ENCODE measurements at places on chromosomes 12 and 14.

GRCh38 chr12:12510141-12510540 lies 52.5 kb downstream of the DUSP16 start:
- no peak for DNase-seq

DNA sequence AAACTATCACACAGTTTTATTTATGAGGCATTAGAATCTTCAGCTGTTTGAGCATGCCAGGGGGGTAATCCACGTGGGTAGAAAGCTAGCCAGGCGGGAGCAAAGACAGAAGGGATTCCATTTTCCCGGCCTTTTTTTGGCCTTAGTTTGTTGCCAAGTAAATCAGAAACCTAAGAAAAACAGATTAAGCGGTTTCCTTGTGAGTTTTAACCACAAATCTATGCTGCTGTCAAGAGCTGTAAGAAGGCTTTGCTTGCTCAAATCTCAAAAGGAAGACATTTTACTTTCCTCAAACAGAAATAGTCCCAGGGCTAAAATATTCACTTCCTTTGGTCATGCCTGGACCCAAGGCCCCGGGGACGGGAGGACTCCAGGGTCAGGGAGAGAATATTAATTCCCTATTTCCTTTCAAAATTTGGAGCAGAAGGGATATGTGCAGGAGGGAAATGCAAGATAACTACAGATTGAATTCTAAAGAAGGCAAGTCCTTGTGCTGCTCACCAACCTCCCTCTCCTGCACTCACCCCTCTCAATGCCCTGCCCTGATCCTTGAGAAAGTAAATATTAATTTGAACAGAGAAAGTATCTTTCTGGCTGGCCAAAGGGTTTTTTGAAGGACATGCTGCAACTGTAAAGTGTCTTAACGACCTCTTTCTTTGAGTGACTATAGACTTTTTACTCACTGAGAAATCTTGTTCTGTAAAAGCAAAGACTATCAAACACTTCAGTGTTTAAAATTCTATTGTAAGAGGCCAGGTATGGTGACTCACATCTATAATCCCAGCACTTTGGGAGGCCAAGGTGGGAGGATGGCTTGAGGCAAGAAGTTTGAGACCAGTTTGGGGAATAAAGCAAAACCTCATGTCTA lies 75.7 kb downstream of the HSD17B6 start:
- no peak for DNase-seq

DNA sequence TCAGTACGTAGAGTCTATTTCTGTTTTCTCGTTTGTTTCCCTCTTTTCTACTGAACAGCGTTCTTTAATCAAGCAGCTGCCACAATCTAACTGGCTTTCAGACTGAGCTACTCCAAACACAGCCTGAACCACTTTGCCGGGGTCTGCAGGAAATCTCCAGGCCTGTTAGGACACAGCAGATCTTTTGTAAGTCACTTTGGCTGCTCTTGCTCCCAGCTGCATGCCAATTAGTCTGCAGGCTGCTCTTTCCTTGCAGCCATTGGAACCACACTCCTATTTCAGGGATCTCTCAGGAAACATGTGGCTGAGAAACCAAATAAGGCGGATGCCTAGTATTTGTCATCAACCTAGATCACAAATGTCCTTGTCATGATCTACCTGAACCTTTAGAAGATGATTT lies 73.6 kb downstream of the TMTC1 start:
- DNase-seq = no peak

GRCh38 chr14:94110552-94111181 lies at the start of gene IFI27:
Gene IFI27 (plus strand): TSS chr14:94110736.
- no peak for DNase-seq

GRCh38 chr14:24993631-24994030 lies 56.3 kb downstream of the STXBP6 start:
- no peak for DNase-seq

GRCh38 chr14:96830946-96831345 lies 33.8 kb downstream of the VRK1 start:
- no peak for DNase-seq

DNA sequence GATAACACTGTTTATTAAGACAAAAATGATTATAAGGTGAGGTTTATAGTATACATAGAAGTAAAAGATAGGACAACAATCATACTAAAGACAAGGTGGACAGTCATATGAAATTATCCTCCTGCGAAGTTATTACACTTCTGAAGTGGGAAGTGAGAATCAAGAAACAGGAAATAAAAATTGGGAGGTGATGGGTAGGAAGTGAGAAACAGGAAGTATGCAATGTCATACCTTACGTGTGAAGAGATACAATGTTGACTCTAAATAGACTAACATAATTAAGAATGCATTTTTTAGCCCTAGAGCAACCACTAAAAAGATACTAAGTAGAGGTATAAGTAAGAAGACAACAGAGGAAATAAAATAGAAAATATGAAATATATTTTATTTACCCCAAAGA lies 43.7 kb downstream of the GRIN2B start:
- no peak for DNase-seq

DNA sequence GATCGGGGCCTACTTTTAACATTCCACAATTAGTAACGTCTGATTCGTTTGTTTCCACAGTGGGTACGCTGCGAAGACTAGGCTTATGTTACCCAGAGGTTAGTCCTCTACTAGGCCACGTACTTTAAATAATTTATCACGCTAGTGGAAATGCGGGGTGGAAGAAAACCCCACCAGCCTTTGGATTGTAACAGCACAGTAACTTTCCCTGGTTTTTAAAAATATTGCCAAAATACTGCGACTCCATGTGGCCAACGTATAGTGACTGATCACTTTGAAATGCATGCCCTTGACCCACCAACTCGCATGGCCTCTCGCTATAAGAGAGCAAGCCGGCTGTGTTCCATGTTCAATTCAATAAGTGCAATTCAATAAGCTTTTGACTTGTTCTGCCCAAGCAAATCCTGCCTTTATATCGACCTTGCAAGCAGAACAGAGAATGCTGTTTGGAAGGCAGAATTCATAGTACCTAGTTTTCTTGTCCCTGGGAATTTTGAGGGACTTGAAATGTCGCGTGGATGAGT lies 882 bp upstream of the GTF2A1 start:
- no peak for DNase-seq

DNA sequence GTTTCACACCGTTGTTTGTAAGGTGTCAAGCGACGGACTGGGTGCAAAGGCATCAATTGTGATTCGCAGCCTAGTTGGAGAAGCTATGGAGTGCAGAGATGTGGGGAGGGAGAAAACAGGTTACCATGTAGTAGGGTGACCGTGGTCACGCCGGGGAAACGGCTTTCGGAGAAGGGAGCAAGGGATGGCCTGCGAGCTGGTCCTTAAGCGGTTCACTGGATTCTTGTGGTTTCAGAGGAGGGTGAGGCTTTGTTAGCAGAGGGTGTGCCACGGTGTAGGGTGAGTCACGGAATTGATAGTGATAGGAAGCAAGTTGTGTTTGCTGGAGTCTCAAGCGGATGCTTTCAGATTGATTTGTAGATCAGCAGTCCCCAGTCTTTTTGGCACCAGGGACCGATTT lies 2.3 kb downstream of the PIWIL1 start:
- DNase-seq = no peak

- DNase-seq = no peak
Observed at GRCh38 chr14:91755570-91756295, 23.8 kb upstream of the CATSPERB start.

DNA sequence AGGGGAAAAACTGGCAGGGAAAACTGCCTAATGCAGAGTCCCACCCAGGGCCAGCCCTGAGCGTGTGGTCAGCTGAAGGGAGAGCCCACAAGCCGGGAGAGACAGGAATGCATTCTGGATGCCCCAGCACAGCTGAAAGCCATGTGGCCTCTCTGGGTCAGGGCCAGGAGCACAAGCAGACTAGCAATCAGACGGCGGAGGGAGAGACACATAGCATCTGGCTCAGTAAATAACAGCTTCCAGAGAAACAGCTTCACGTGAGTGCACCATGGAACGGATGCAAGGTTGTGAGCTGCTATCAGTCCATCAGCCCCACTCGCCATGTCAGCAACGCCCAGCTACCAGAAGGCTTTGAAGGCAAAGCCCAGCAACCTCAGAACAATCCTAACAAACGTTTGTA lies 28.2 kb upstream of the TMEM106C start:
- DNase-seq = no peak

DNA sequence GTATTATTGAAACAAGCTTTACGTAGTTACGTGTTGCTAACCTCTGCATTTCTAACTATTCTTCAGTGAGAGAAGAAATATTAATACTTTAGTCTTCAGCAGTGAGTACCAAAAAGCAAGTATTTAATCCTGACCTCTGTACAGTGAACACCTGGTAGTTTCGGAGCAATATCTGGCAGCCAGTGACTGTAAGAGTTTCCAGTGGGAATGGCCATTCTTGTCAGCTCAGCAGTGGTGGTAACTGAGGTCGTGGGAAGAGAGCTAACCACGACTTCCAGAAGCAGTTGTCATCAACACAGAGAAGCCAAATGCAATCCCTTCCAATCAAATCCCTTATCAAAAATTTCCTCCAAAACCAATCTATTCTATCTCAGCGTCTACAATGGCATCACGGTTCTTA lies 1500.2 kb upstream of the FLRT2 start:
- DNase-seq = no peak

DNA sequence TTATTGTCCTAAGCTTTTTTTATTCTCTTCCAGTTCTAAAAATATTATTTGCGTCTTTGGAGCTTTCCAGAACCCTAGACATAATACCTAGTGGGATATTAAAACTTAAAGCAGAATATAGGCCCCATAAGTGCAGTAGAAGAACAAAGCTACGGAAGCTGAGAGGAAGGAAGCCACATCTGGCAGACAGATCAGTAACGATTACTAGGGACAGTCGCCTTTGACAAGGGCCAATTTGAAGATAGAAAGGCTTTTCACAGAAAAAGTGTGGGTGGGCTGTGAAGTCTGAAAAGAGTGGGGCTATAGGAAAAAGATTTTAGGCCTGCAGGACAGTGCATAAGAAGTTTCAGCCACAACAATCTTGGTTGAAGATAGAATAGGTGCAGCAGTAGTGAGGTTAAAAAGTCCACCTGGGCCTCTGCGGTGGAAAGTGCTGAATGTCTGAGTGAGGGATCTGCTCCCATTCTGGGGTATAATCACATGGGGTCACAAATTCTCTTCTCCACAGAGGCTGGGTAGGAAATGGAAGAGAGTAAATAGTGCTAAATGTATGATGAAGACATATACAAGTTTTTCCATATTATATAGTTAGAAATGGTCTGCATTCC lies 114.5 kb downstream of the CMAS start:
- DNase-seq = peak; percentile 17

- DNase-seq = no peak
Observed at GRCh38 chr12:30970559-30971197, 44.1 kb downstream of the TSPAN11 start.

GRCh38 chr12:120132054-120132836 lies 15.7 kb upstream of the RAB35 start:
- DNase-seq = no peak

Measured in stimulated activated naive CD4-positive, alpha-beta T cell (primary cell).